ENCODE measurements at places on chromosomes 7 and 10.

GRCh38 chr10:49595003-49595712 lies 15.0 kb upstream of the SLC18A3 start:
- DNase-seq, result no peak

DNA sequence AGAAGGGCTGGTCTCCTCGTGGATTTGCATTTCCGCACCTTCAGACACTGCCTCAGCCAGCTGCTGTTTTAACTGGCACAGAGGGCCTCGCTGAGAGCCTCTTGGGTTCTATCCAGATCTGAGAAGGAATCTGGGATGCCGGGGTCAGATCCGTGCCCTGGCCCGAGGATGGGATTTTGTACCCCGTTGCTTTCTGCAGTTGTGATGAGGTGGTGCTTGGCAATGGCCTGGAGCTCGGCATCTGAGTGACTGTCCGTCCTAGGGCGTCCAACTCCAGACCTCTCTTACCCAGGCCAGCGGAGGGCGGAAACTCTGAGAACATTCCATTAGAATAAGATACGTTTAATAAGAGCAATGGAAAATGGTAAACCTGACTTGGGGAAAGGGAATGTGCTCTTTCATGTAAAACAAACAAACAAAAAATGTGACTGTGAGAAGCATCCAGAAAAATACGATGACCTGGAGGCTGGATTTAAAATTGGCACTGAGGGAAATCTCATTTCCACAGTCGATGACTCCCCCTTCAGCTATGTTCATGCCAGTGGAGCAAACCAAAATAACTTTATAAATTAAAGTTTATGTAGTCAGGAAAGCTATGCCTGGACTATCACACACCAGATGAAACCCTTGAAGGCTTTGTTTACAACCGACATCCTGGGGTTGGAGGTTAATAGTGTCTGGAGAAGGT lies 39.6 kb downstream of the GRK5 start:
- no peak for DNase-seq

- DNase-seq, result no peak
Observed at GRCh38 chr10:110601581-110601980, 34.1 kb downstream of the SMC3 start.

GRCh38 chr10:78904196-78904595 lies 164.6 kb upstream of the ZMIZ1 start:
- DNase-seq, result no peak

DNA sequence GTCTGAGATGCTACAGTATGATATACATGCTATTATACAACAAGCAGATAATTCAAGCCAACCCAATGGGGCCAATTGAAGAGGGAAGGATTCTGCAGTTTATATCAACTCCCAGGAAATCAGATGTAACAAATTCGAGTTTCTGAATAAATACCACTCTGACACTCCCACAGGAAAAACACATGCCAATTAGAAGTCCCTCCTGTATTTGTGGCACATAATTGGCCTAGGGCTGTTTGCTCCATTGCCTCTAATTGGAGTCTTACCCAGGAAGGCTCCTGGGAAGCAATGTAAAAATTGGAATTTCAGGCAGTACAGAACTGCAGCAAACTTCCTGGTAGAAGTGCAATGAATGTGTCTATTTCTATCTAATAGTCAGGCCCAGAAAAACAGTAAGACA lies 4.7 kb downstream of the PPA1 start:
- no peak for DNase-seq

DNA sequence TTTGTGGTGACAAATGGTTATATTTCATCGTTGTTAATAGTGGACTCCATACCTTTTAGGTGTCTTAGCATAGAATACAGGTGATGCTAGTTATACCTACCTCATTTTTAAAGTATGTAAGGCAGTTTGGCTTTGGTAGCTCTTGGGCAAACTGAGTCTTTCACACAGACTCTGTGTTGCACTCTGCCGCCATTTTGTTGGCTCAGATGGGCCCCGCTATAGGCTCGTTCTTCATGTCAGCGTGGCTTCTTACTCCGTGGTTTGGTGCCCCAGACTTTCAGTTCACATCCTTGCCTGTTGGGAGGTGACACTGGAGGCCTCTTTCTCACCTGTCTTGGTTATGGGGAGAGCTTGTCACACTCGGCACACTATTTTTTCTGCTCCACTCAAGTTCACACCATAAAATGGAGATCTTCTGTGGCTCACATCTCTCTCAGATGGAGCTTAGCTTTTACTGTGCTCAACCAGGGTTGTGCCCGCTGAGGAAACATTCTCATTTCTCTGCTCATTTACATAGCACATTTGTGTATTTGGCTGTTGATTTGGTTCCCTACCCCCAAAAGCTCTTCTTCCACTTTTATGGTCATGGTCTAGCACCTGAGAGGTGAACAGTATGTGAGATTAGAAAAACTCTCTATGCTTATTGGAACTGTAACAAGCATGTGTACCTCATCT lies 178.5 kb downstream of the ARID5B start:
- no peak for DNase-seq

DNA sequence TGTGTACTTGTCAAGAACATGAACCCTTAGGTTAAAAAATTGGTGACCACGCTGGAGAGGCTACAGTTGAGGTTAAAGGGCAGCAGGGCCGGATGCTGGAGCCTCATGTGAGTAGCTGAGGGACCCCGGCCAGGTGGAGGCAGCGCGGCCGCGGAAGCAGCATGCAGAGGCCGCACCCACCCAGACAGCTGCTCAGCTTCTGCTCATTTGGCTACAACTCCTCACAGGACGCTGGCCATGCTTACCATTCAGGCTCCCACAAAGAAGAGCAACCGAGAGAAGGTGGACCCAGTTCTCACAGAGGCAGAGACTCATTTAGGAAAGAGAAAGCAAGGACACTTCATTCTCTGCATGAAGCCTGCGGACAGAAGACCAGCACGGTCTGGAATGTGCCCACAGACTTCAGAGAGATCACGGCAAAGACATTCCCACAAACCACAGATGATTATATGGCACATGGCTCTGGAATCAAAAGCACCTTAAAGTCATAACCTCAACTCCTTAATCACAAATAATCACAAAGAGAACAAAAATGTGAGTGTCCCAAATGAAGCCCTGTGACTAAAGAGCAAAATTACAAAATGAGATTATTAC lies 94.4 kb downstream of the VOPP1 start:
- no peak for DNase-seq

GRCh38 chr10:86060386-86061277 lies 306.0 kb downstream of the GRID1 start:
- DNase-seq, result no peak

DNA sequence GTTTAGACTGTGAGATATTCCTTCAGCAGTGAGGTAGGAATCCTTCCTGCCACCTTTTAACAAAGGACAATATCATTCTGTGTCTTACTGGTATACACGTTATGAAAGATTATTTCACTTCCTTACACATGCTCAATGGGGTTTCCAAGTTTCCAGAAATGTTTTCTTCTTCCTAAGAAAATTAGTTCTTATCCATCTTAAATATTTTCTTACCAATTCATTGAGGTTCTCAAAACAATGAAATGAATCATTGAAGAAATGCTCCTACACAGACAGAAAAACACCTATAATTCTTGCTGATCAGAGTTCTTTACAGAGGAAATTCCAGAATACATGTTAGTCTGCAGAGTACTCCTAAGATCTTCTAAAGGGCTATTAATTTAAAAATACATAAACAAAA lies 51.4 kb upstream of the SEC61G start:
- DNase-seq, result no peak
